ENCODE measurements at places on chromosomes 2 and 18. TPM values are rescaled to one million over a fixed set of nuclear protein-coding genes. Genes with fewer than 3 reads are reported as not detected.

Gene ESCO1
- 7.6 TPM for polyA plus RNA-seq

Gene CNDP1
- not detected for polyA plus RNA-seq

Gene ARHGEF4
- 14.1 TPM for polyA plus RNA-seq

DNA sequence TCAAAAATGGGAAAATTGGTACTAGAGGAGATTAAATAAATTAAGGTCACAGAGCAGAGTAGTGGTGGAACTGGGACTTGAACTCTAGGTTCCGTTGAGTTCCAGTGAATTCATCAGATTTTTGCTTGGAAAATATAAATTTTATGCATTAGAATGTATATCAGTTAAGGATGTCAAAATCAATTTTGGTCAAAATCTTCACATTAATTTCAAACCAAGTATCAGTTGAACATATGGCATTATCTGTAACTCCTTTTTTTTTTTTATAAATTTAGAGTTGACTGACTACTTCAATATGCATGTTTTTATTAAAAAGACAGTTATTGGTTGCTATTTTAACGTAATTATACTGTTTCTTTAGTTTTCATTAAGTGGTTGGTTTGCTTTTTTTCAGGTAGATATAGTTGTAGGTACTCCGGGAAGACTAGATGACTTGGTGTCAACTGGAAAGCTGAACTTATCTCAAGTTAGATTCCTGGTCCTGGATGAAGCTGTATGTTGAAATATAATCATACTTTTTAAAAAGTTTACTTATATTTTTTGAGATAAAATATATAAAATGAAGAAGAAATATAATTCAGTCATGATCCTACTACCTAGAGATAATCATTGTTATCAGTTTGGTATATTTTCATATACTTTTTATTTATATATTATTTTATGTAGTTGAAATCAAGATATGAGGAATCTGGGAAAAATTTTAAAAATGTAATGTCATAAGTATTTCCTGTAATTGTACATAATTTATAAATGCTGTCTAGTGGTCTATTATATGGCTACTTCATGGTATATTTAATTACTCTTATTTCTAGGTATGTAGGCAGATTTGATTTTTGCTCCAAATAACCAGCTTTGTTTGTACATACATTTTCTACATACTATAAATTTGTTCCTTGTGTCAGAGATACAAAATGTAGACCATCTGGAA lies 25.4 kb downstream of the DDX1 start:
- DNase-seq, result no peak

DNA sequence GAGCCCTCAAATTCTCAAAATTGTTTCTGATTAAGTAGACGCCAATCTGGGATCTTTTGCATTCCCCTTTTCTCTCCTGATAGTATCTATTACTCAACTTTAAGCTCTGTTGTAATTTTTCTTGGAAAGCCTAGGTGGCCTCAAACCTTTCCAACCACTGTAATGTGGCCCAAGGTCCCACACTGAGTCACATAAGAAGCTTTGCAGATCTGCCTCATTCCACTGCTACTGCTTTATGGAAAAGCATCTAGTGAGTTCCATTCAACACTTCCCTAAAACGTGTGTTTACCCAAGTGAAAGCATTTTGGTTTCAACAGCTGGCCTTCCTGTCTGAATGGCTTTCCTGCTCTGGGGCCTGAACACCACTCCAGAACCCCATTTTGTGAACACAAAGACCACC lies 493.6 kb upstream of the SPHKAP start:
- no peak for DNase-seq

DNA sequence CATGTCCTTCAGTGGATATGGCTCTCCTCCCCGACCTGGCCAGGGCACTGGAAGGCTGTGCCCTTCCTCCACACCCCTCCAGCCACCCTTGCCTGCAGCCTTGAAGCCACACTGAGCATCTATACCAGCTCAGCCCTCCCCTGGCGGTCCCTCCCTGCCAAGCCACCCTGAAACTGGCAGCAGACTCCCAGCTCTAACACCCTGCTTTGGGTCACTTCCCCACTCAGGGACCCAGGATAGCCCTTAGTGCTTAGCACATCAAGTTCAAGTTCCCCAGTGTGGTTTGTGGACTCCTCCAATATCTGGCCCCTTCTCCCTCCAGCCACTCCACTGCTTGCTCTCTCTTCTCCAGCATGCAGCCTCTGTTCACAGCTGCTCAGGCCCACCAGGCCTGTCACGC lies 89.4 kb downstream of the TNS1 start:
- no peak for DNase-seq

GRCh38 chr2:80303909-80304837 lies at the start of gene LRRTM1:
LRRTM1 (minus strand) TSS chr2:80304752; CDS start chr2:80303819, 933 bp downstream.
- DNase-seq, result no peak

GRCh38 chr2:40477361-40477760 lies 25.5 kb upstream of the SLC8A1 start:
- DNase-seq, result no peak

- no peak for DNase-seq
These were observed 129.5 kb downstream of the NDUFA10 start for GRCh38 chr2:239895669-239896068.
